ENCODE measurements at places on chromosomes 1 and 21.

DNA sequence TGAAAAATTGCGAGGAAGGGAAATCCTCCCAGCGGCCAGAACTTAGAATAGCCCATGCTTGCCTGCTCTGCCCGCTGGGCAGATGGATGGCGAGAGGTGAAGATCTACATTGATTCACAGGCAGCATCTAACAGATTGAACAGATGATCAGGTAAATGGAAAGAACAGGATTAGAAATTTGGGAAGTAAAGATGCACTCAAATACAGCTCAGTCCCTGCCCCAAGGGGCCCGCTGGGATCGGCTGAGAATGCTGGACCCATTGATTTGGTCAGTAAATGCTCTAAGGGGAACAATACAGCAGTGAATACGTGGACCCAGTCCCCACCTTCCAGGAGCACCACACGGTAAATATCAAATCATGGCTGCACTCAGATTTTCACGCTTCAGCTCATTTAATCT, 248.2 kb downstream of the MATN1 start:
- DNase-seq = no peak

DNA sequence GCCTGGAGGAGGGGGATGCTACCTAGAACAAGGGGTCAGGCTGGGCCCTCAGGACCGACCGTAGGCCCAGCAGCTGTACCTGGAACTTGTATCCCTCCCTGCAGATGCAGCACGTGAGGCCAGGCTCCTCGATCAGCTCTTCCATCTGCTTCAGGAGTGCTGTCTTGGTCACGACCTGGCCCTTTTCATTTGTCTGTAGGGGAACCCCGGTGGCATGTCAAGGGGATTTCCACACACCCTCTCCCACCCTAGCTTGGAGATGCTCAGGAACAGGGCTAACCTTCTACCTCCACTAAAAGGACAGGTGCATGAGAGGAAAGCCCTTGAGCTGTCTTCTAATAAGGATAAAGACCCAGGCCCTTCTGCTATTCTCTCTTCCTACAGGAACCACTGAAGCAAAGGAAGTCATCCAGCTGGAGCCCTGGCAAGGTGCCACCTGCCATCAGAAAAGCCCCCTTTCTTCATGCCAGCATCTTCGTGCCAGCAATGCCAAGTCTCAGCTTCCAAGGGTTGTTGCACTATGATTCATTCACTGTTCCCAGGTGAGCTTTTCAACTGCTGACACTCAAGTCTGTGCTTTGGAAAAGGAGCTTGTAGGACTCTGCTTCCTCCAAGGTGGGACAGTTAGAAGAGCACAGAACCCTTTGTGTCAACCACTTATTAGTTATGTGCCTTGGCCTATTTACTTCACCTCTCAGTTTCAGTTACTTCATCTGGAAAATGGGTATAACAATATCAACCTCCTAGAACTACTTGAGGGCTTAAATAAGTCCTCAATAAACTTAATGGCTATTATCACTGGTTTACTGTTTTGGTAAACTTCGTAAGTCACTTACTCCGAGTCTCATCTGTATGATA, 122.1 kb downstream of the UBR4 start:
- no peak for DNase-seq

- DNase-seq = no peak
Measured at GRCh38 chr1:92372164-92372563, 73.3 kb downstream of the RPAP2 start.

GRCh38 chr1:221099747-221100595, 220.7 kb downstream of the HLX start:
- DNase-seq = no peak

DNA sequence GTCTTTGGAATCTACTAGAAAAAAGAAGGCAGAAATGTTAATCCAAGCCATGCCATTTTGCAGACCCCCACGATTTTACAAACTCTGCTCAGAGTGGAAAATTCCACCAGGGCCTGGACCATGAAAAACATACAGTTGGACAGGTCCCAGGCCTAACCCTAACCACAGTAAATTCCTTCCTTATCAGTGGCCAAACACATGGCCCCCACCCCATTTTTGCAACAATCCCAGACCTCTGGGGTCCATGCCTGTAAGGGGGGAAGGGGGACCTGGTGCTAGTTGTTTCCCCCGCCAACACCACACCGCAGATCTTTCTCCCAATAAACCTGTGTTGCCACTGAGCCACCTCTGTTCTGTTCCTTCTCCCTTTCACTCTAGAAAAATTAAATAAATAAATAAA, 1352.7 kb downstream of the AMY1C start:
- DNase-seq = no peak

DNA sequence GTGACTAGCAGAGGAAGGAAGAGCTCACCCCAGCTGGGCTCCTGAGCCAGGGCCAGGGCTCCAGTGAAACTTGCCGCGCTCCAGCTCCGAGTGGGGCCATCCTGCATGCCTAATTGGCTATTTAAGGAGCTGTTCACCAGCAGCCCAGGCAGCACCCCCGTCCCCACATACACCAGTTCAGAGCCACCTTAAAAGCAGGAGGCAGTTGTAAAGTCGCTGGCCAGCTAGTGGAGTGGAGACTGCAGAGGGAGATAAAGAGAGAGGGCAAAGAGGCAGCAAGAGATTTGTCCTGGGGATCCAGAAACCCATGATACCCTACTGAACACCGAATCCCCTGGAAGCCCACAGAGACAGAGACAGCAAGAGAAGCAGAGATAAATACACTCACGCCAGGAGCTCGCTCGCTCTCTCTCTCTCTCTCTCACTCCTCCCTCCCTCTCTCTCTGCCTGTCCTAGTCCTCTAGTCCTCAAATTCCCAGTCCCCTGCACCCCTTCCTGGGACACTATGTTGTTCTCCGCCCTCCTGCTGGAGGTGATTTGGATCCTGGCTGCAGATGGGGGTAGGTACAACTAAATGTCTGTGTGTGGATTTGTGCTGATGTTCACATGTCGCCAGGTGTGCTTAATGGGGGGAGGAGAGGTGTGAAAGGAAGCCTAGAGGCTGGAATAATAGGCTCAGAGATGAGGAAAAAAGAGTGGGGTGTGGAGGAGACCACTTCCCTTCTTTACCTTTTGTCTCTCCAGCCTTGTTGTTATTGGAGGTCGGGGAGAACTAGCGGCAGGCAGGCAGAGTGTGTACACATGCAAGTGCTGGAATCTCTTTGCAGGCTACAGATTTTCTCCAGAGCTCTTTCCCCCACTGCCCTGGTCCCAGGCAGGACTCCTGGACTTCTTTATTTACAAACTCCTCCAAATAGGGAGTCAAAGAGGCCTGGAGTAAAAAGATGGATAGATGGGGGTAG, at the start of gene CA14:
TSS of gene CA14 (plus strand) at position 151 of the 962 bp plus-strand sequence. CDS start at position 506, 355 bp downstream.
- no peak for DNase-seq

DNA sequence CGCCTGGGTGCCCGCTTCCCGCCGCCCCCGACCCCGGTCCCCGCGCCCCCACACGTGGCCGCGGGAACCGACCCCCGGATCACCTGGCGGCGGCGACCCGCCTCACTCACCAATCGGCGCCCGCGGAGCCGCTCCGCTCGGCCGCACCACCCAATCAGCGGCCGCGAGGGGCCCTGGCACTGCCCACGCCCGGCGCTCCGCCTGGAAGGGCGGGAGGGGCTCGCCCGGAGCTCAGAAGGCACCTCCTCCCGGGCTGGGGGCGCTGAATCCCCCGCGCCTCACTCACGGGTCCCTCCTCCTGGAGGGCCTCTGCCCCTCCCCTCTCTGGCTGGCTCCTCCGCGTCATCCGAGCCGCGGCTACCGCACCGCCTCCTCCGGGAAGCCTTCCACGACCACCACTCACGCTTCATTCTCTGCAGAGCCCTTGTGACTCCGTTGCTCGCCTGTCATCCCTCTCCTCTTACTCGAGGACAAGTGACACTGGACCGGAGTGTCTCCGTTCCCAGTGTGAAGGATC, 374 bp downstream of the SH2D5 start:
- peak; percentile 58 for DNase-seq

GRCh38 chr1:246096356-246096755, 410.7 kb downstream of the SMYD3 start:
- DNase-seq = no peak

GRCh38 chr1:178005450-178005849, 35.6 kb upstream of the SEC16B start:
- no peak for DNase-seq

GRCh38 chr1:65289449-65289848, 19.9 kb upstream of the DNAJC6 start:
- DNase-seq = no peak

DNA sequence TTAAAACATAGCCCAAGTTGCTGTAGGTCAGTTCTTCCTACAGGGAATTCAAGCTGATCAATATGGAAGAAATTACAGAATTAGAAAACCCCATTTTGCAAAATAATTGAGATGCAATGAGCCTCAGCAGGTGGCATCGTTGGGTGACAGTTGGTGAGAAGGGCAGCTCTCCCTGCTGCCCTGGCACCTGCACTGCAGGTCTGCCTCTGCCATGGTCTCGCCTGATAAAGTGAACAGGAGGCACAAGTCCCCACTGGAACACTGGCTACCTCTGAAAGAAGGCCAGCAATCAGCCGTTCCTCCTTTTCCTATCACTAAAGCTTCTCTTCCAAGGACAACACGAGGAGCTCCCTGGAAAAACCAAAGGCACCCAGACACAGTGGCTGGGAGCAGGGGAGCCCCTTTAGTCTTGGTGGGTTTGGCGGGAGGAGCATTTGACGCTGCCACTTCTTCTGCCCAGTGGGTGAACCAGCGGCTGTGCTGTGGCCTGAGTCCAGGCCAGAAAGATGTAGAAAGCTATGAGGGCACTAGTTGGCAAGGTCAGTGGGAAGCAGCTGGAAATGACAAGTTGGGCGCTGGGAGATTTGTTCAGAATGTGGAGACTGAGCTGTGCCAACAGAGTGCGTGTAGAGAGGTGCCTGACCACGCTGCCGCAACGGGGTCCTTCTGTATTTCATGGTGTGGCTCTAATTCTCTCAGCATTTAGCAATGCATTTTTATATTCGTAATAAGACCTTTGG, 93.1 kb downstream of the RIPK4 start:
- no peak for DNase-seq

DNA sequence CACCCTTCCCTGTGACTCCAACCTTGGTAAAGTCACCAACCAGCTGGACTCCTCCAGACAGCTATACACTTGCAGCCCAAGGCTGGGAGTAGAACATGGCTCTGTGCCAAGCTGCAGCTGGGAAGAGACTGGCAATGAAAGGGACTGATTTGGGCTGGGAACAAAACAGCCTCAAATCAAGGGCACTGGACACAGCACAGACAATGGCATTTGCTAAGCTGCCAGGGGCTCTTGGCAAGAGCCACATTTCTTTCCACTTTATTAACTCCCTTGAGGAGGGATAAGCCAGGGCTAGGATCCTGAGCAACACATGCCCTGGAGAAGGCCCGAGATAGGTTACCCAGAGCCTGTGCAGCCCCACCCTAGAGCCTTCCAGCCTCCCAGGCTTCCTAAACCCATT, 12.0 kb downstream of the SYT11 start:
- no peak for DNase-seq

DNA sequence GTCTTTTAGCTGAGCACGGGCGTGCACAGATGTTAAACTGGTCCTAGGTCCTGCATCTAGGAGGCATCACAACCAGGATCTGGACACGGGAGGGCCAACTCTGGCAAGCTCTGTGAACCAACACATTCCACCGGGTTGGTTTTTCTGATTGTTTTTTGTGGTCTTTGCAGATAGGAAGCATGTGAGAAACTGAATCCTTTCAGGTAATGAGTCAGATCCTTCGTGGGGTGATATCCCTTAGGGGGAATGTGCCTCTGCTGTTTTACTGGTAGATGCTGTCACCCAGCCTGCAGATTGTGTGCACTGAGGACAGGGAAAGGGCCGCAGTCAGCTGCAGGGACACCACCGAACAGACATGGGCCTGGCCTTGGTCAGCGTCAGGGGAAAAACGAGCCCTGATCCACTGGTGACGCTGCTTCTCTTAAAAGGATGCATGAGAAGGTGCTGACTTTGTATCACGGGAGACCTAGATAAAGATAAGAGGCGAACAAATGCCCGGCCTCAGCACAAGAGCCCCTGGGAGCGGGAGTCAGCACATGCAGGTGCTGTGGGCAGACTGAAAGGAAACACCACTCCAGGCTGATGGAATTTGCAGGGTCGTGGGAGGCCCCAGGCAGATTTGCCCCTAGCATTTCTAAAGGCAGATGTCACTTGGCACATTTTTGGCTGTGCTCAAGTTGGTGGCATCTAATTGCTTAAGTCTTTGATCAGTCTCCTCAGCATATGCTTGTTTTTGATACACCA, 51.1 kb downstream of the DOP1B start:
- DNase-seq = peak; percentile 70

- DNase-seq = peak; percentile 52
Measured at GRCh38 chr1:97820470-97821188, 100.2 kb downstream of the DPYD start.

DNA sequence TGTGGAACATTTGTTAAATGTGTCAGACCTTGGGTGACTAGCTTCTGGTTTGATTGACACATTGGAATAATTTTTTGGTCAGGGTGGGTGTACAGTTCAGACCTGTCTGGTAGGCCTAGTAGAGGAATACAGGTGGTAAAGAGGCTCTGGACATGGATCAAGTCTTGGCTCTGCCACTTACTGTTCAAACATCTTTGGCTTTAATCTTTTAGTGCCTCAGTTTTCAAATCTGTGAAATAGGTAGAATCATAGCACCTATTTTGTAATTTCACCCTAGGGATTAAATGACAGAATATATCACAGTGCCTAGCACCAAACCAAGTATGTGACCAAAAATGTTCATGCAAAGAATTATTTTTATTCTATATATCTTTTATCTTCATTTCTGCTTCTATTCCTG, 340.4 kb downstream of the RPS6KC1 start:
- no peak for DNase-seq

DNA sequence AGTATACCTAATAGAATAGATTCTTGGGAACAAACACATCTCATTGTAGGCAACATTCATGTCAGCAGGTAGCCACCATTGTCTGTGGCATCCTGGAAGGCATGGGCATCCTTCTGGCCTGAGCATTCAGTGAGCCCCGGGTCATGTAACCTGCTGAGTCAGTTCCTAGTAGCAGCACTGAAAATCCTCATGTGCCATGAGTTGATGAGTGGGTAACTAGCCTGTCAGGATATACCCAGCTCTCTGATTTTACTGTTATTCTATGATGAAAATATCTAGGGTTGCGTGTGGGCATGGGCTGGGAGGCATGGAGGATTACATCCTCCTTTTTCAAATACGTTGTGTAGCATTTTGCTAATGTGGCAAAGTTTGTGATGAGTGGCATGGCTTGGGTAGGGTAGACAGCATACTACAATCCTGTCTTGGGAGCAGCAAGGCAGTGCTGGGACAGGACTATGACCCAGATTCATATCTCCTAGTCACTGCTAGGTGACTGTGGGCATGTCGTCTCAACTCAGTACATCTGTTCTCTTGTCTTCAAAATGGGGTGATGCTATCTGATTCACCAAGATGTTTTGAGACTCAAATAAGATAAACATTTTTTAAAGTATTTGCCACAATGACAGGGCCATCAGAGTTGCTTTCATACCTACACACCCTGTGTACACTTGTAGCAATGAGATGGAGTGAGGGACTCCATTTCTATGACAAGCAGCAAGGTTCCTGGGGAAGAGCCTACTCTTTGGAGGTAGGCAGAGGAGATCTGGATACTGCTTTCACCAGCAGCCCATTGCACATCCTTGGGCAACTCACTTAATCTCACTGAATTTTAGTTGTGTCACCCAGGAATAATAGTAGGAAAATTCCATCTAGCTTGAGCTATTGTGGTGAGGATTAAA, 62.5 kb downstream of the CD58 start:
- DNase-seq = no peak

Measured in HFFc6 (cell line).